ENCODE measurements at places on chromosomes 12 and 14.

- no peak for DNase-seq
Observed at GRCh38 chr14:44428231-44428945, 78.7 kb downstream of the FSCB start.

DNA sequence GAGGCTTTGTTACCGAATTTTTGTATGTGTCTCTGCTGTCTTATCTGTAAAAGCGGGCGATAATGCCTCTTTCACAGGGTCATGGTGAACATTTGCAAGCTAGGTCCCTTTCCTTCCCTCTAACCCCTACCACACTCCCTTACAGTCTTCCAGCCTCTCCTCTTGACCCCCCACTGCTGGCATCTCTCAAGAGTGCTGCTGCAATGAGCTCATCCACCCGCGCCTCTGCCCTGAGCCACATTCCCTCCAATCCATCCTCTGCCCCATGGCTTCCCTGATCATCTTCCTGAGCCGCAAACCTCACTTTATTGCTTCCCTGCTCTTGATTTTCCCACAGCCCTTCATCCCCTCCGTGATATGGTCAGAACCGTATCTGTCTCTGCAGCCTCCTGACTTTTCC, 343.6 kb downstream of the BCL11B start:
- DNase-seq: no peak

GRCh38 chr12:32519047-32519446, 119.7 kb downstream of the FGD4 start:
- DNase-seq: no peak

DNA sequence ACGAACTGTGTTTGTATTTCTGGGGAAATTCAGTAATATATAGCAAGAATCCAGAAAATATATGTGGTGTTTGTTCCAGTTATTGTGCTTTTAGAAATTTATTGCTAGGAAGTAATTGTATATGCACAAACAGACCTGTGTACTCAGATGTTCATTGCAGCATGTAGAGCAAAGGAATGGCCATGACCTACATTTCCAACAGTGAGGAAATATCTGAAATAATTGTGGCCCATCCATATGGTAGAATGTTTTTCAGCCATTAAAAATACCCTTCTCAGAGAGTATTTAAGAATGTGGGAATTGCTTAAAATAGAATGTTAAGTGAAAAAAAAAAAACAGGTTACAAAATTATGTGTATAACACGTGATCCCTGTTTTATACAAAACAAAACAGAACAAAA, 77.3 kb downstream of the TMX1 start:
- DNase-seq: no peak

- no peak for DNase-seq
Observed at GRCh38 chr14:35378425-35379233, 25.9 kb downstream of the NFKBIA start.

DNA sequence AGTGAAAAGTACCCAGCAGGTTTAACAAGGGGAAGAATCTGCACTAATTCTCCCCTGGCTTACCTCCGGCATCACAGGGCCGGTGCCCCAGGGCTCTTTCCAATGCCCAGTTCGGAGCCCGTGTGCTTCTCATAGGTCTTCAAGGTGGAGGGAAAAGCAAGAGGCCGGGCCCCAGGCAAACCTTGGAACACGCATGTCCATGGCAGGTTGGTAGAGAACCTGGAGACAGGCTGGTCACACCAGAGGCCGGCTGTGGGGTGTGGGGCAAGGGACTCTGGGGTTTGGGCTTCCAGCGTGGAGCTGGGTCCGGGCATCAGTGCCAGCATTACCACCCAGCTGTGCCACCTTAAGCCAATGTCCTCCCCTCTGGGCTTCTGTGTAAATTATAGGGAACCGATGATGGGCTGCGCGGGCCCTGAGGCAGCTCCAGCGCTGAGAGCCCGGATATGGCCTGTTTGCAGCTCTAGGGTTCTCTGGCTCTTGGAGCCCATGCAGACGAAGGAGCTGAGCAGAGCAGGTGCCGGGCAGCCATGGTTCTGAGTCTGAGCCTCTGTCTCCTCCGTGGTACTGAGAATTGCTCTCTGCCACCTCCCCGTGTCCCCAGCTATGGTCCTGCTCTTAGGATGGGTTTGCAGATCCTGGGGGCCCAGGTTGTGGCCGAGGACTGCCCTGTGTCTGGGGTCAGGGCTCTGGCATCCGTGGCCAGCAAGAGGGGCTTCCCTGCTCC, 197.0 kb upstream of the C14orf180 start:
- no peak for DNase-seq

DNA sequence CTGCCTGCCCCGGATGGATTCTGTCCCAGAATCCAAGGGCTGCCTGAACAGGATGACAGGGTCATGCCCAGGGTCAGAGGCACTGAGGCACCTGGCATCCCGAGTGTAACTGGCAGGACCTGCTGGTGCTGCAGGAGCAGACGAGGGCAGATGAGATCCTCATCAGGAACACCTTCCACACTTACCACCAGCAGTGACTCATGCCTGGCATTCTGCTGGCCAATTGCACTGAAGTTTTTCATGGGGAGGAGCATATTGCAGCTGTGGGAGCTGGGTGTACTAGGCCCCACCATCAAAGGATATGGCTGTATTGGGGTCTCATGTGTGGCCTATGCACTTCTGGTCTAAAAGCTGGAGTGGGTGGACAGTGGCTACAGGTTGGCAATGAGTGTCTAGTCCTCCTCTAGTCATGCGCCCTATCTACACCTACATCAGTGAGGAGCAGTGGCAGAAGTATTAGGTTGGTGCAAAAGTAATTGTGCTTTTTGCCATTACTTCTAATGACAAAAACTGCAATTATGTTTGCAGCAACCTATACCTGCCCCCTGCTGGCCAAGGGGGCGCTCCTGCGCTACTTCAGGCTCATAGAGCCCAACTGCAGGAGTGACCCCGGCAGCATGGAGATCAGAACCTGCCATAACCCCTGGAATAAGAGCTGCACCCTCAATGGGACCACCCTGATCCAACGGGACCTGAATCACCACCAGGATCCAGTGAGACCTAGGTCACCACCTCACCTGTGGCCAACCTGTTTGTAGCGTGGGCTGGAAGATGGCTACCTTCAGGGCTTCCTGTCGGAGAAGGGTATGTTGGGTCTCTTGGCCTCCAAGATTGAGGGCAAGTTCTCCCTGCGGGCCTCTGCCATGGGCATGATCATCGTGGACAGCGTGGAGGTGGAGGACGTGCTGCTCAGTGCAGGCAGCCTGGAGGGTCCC, 8.0 kb upstream of the C12orf42 start:
- no peak for DNase-seq

GRCh38 chr12:27186022-27186839, 57.9 kb upstream of the STK38L start:
- no peak for DNase-seq

DNA sequence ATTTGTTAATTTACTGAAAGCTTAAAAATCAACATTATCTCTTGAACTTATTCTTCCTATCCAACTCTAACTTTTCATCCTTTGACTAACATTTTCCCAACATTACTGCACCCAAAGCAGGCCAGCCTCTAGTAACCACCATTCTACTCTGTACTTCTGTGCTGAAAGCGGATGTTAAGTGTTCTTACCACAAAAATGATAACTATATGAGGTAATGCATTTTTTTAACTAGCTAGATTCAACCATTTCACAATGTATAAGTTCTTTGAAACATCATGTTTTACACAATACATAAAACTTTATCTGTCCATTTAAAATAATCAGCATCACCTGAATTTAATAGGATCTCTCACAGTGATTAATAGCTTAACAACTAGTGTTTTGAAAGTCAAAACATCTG, 468.5 kb upstream of the MGAT4C start:
- DNase-seq: no peak

- no peak for DNase-seq
Observed at GRCh38 chr14:87045246-87045645, 947.7 kb downstream of the GALC start.

DNA sequence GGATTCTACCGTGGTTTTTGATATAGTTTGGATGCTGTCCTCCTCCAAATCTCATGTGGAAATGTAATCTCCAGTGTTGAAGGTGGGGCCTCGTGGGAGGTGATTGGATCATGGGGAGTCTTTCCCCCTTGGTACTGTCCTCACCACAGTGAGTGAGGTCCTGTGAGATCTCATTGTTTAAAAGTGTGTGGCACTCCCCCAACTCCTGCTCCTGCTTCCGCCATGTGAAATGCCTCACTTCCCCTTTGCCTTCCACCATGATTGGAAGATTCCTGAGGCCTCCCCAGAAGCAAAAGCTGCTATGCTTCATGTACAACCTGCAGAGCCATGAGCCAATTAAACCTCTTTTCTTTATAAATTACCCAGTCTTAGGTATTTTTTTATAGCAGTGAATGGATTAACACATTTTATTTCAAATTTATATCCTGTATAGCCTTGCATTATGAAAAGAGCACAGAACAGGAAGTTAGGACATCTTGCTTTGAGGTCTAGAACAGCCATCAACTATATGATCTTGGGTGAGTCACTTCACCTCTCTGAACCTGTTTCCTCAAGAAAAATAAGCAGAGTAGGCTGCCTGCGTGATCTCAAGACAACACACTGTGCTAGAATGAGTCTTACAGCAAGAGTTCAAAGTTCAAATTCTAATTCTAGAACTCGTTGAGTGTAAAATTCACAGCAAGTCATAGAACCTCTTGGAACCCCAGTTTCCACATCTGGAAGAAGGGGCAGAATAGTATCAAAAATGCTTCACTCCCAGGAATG, 160.9 kb upstream of the EEA1 start:
- DNase-seq: no peak

- DNase-seq: no peak
Observed at GRCh38 chr12:122096014-122096413, 17.5 kb downstream of the MLXIP start.

DNA sequence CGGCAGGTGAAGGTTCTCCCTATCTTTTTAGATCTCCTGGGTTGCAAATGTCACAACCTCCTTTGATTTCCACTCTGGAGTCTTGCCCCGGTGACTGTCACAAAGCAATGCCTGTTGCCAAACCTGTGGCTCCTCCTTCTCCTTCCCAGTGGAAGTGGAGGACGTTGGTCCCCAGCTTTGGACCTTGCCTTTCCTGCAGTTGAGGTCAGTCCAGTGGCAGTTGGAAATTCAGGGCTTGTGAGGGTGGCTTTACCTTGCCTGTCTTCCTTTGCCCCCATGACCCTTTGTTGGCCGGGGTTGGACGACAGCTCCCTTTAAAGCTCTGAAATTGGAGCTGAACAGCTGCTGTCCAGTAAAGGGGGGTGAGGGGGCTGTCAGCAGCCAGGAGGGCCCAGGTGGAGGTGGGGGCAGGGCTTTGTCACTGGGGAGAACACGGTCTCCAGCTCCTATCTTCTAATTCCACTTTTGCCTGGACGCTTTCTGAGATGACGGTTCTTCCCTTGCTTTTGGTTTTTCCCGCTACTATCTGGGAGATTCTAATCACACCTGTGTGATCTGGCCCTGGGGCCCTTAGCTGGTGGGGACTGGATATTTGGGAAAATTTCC, 4.1 kb downstream of the TEAD4 start:
- DNase-seq: no peak

- no peak for DNase-seq
Observed at GRCh38 chr14:26276757-26277156, 321.1 kb downstream of the NOVA1 start.

DNA sequence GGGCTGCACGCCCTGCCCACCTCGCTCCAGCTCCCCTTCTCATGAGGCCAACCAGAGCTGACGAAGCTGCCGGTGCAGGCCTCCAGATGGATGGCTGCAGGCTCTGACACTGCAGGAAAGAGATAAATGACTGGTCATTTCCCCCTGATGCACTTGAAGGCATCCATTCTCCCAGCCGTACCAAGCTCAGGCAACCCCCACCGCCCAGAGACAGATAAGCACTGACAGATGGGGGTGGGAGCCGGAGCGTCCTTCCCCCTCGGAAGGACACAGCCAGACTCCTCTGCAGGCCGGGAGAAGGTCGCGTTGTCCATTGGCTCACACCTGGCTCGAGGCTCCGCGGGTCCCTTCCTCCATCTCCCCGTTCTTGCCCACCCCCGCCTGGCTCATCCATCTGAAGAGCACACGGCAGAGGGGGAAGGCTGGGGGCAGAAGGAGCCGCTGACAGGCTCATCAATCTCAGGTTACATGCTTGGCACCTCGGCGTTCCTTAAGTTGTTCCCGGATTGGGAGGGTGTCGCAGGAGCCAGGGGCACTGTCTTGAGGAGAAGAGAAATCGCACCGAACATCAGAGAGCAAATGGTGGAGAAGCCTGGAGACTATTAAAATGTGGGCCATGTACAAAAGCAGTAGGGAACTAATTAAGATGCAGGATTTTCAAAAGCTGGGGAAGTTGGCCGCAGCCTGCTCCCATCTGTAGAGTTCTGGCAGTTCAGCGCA, 151.6 kb downstream of the DPF3 start:
- no peak for DNase-seq

GRCh38 chr12:546265-546919, 86.7 kb downstream of the B4GALNT3 start:
- DNase-seq: no peak

GRCh38 chr12:64976131-64976530, 145.0 kb downstream of the WIF1 start:
- no peak for DNase-seq

GRCh38 chr12:127943481-127944210, 323.3 kb upstream of the TMEM132C start:
- no peak for DNase-seq

DNA sequence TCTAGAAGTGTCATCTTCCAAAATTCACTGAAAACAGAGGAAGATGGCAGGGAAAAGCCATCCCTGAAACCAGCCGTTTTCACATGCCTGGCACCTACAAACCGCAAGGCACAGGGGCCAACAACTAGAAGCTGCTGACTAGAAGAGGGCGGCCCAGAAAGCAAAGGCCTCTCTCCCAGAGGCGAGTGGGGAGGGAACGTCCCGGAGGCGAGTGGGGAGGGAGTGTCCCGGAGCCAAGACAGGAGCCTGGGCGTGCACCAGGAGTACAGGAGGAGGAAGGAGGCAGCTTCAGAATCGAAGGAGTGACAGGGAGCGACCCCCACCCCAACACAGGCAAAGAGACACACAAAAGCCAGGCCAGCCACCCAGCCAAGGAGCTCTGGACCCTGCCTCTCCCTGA, 21.0 kb downstream of the ANKLE2 start:
- no peak for DNase-seq
